Uterus (tissue), 4 donors: ENCODE measurements at places on chromosomes 12 and 14.

- no peak for DNase-seq
Observed at GRCh38 chr14:74638966-74639365, 26.9 kb upstream of the LTBP2 start.

GRCh38 chr14:30994681-30995620 lies 30.5 kb upstream of the AP4S1 start:
- no peak for DNase-seq

- DNase-seq, result no peak
Observed at GRCh38 chr12:52423661-52424500, 10.3 kb downstream of the KRT75 start.

DNA sequence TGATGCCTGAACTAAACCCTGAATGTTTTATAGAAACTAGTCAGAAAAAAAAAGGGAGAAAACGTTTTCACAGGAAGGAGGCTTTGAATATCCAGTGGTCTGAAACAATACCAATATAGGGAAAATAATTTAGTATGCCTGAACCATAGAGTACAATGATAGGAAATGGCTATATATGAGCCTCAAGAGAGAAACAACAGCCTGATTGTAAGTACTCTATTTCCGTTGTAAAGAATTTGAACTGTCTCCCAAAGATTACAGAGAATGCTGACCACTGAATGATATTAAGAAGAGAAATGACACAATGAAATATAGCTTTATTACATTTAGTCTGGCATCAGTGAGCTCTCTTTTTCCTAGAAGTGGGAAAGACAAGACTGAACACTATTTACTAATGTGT lies 5.5 kb upstream of the GABARAPL1 start:
- DNase-seq, result no peak

DNA sequence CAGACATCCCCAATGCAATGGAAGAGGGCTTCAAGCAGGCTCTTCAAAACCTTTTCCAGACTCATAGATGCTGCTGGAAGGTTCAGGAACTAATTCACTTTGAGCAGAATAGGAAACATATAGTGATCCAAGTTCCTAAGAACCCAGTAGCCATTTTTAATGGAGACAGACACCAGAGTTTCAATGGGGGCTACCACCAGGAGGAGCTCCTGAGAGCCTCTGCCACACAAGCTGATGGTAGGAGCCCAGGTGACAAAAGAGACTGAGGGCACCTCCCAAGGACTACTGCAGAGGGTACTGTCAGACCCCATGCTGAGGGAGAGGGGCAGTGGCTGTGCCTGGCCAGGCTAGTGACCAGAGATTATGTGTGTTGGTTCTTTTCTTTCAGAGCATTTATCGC lies 45.9 kb downstream of the IFNG start:
- no peak for DNase-seq
